AG04449 (cell line): ENCODE measurements at places on chromosomes 6 and 20.

GRCh38 chr20:18527339-18527738 lies 19.6 kb downstream of the SEC23B start:
- DNase-seq = no peak

GRCh38 chr20:58139849-58140786 lies 88.3 kb downstream of the ANKRD60 start:
- DNase-seq = no peak

DNA sequence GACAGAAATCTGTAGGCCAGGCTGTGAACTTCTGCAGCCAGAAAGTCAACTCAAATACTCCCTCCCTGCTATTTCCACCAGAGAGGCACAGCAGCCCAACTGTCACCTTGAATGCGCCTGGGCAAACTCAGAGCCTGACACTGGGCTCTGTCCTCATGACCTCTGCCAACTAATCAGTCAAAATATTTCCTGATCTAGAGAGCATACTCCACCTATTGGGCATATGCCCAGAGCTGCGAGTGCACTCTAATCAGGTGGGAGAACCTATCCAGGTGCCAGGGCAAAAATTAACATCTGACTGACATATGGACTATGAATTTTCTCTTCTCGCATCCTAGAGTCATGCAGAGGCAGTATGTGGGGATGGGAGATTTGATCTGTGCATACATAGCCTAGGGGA lies 406.3 kb upstream of the RUNX2 start:
- DNase-seq = no peak

DNA sequence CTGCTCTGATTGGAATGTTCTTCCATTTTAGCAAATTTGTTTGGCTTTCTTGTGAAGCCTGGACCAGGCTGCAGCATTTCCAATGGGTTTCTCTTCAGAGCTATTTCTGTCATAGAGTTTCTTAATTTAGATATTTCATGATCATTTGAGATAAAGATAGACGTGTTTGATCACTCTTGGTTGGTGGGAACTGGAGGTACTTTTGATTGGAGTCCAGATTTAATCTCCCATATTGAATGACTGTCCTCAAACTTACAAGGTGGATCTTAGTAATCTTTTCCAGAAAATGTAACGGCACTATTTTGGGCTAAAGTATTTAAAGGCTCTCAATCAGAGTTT lies 29.2 kb downstream of the RNF144B start:
- DNase-seq = no peak

DNA sequence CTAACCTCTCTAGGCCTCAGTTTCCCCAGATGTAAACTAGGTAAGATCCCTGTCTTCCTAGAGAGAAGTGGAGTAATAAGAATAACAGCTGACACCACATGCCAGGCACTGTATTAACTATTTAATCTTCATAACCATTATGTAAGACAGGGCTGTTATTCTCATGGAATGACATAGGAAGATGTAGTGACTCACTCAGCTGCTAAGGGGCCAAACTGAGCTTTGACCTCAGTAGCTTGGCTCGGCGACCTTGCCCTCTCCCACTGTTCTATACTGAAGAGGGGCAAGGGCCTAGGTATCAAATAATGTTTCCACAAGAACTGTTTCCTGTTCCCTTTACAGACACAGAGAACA lies 2.9 kb upstream of the MDGA1 start:
- DNase-seq = no peak
